ENCODE measurements at places on chromosomes 2 and 18.

- DNase-seq = no peak
Measured at GRCh38 chr18:12772111-12772510, 69.3 kb downstream of the PSMG2 start.

DNA sequence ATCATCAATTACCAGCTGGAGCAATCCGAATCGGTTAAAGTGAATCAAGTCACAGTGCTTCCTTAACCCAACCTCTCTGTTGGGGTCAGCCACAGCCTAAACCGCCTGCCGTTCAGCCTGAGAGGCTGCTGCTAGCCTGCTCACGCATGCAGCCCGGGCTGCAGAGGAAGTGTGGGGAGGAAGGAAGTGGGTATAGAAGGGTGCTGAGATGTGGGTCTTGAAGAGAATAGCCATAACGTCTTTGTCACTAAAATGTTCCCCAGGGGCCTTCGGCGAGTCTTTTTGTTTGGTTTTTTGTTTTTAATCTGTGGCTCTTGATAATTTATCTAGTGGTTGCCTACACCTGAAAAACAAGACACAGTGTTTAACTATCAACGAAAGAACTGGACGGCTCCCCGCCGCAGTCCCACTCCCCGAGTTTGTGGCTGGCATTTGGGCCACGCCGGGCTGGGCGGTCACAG lies 496 bp upstream of the ITGA4 start:
- DNase-seq = peak; percentile 59

DNA sequence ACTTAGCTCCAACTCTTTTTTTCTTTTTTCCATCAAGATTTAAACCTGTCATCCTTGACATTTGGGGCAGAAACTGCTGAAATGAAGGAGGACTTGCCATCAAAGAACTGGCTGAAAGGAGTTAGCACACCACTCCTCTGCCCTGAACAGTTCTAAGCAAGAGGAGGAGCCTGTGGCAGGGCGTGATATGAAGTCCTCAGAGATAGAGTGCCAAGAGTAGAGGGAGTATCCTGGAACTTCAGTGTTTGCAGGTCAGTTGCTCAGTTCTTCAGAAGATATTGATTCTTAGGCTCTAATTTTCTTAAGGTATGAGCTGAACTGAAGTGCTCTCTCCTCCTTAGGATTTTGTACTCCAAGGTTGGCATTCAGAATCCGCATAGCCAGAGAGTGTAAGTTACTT lies 15.2 kb downstream of the NABP1 start:
- no peak for DNase-seq

DNA sequence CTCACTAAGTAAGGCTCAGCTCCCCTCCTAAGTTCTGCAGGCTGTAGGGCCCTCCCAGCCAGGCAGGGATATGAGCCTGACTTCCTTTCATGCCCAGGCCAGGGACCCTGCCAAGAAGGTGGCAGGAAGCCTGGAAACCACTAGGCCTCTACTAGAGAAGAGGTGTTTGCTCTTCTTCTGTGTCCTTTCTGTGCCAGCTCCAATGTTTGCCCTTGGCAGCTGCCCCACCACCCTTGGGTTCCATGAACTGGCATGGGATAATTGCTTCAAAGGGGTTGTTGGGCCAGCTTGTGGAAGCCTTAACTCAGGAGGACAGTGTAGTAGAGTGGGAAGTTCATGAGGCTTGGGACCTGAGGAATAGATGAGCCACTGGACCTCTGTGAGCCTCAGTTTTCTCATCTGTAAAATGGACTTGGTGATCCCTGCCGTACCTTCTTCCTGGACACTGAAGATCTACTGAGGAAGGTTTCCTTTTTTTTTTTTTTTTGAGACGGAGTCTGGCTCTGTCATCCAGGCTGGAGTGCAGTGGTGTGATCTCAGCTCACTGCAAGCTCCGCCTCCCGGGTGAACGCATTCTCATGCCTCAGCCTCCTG lies 3.9 kb downstream of the SLC35F6 start:
- no peak for DNase-seq

GRCh38 chr2:15047184-15047583 lies 414.7 kb downstream of the LRATD1 start:
- DNase-seq = no peak

- DNase-seq = no peak
Measured at GRCh38 chr2:75238670-75239330, 39.5 kb upstream of the TACR1 start.

GRCh38 chr2:6826081-6826913 lies 39.4 kb downstream of the CMPK2 start:
- peak; percentile 23 for DNase-seq

DNA sequence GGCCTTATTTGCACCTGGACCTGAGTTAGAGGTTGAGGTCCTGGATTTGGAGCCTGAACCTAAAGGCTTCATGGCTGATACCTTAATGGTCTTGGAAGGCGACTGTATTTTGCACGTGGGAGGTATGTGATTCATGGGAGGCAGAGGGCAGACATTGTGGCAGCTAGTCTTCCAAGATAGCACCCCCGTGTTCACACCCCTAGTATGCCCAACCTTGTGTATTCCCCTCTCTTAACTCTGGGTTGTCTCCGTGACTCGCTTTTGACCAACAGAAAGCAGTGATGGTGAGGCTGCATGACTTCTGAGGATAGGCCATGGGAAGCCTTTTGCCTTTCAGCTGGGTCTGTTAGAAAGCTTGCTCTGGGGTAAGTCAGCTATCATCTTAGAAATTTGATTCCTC lies 45.8 kb upstream of the HAAO start:
- no peak for DNase-seq

All from T-helper 9 cell (primary cell).